ENCODE measurements at places on chromosomes 6 and 20.
A peak's percentile ranks its signal among the peaks of the same experiment; 100 is the strongest.

DNA sequence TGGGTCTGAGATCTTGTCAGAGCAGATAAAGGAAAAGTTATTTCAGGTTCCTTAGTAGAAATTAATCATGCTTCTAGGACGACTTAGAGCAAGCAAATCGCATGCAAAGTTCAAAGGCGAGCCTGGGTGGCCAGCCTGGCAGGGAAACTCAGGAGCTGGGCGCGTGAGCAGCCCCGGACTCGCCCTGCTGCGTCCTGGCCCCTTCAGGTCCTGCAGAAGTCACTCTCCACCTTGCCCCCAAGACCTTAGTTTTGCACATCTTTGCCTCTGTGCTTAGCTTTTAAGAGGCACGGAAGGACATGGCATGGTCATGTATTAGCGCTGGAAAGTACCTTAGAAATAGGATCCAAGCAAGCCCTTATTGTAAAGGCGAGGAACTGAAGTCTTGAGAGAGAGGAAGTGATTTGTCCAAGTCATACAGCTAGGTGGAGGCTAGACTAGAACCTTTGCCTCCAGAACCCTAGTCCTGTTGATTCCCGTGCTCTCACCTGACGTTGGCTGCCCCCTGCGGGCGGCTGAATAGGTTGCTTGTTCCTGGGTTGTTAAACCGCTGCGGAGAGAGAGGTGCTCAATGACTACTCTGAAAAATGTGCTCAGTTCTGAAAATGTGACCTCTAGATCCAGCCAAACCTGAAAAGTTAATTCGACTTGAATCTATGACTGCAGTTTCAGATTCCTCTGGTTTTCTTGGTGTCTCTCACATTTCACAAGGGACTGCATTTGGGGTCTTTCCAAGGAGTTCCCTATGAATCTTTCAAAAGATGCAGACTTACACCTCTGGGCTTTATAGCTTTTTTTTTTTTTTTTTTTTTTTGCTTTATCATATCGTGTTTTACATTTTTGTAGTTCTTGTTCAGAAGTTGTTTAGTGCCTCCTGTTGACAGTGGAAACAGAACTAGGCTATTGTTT, 2.7 kb downstream of the MYB start:
- DNase-seq, result peak; percentile 73

DNA sequence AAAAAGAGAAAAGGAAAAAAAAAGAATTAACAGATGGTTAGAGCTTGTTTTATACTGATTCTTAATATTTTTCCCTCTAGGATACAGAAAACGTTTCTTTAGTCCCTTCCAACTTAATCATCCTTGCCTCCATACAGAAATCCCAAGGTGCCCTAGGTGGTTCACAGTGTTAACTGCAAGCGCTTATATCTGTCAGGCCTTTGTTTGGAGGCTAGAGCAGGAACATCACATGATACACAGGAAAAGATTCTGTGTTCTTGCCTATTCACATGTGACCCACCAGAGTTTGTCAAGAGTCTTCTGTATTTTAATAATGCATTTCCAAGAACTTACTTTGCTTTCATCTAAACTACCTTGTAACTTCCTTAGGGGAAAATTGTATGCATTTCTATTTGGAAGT, 31.3 kb downstream of the ANKRD6 start:
- no peak for DNase-seq

DNA sequence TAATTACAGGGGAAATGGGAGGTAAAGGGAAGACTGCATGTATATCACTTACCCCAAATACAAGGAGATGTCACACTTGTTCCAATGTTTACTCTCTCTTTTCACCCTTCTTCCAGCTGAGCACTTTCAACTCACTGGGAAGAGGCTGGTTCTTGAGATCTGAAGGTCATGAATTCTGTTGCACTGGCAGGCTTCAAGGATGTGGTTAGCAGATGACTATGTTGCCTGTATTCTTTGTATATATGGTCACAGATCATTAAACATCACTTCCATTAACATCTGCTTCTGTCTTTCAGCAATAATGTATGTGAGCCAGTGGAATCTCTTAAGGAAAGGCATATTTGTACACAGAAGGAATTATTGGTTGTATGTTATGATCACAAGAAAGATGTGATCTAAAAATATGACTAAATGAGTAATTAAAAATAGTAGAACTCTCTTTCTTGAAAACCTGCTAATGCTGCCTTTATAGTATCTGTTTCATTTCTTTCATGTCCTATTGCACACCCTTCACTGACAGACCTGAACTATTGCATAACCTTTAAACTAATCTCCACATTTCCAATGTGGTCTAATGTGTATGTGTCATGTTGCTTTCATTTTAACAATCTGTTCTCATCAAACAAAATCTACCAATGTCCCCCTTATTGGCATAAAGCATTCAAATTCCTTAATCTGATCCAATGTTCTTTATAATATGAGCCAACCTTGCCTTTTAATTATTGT, 131.4 kb upstream of the EPHA7 start:
- DNase-seq, result no peak

GRCh38 chr6:137353346-137353745, 134.2 kb upstream of the IFNGR1 start:
- DNase-seq, result no peak

DNA sequence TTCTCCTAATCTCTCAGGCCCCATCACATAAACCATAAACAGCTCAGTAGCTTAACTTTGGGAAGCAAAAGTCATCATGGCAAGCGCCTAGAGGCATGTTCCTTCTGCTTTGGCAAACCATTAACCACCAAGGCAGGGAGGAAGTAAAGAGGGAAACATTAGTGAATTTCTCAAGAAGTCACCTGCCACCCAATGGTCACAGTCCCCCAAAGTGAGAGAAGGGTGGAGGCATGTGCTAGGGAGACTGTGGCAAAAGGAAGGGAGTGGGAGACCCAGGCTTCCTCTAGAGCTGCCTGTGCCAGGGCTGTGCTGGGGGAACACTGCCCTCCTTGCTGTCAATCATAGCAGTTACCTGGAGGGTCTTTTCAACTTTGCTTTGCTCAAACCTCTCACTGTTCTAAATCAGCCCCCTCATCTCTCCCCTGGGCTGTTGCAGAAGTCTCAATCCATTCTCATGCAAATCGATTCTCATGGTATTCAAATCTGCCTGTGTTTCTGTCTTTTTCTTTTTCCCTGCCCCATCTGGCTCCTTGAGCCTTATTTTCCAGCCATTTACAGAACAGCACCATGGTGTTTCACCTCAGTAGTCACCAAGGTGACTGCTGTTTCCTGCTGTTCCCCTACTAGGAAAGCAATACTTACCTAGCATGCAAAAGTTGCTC, 1.8 kb upstream of the RNF24 start:
- no peak for DNase-seq

DNA sequence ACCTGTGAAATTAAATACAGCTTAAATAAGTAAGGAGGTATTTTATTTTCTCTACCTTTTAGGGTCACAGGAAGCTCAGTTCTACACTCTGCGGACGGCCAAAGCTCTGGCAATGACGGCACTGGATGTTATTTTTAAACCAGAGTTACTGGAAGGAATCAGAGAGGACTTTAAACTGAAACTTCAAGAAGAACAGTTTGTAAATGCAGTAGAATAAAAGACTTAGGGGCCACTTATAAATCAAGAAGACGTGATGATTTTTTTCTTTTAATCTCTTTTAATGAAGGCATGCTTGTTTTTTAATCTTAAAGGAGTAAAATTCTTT, 16.2 kb downstream of the PM20D2 start:
- DNase-seq, result no peak

GRCh38 chr20:53365539-53366075, 228.0 kb downstream of the ZNF217 start:
- no peak for DNase-seq

DNA sequence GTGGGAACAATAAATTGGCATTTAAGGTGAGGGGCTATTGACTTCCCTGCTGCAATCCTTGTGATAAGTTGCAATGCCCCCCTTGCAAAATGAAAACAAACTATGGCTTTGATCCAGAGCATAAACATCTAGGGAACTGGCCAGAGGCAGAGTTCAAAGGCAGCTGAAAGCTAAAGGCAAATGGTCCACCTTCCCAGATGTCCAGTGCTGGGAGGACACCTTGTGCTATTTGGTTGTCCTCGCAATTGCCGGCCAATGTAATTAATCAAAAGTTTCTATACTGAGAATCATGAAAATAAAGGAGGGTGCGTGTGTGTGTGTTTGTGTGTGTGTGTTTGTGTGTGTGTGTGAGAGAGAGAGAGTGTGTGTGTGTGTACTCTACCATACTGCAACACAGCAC, 337.4 kb downstream of the CBLN4 start:
- DNase-seq, result no peak

DNA sequence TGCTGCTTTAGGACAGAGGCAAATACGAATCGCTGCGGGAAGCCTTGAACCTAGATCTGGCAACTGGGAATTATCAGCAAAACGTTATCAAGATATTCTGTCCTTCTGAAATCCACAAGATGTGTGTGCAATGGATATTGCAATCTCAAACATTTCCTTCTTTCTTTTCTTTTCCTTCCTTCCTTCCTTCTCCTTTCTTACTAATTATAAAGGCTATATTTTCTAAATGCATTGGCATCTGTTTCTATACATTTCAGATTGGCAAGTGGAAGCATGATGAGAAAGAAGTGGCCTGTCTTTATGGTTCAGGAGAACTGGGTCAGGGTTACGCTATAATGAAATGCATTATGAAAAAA, 2.0 kb downstream of the TAGAP start:
- DNase-seq, result no peak

- DNase-seq, result no peak
These were observed 25.1 kb downstream of the TULP4 start for GRCh38 chr6:158337332-158337731.

DNA sequence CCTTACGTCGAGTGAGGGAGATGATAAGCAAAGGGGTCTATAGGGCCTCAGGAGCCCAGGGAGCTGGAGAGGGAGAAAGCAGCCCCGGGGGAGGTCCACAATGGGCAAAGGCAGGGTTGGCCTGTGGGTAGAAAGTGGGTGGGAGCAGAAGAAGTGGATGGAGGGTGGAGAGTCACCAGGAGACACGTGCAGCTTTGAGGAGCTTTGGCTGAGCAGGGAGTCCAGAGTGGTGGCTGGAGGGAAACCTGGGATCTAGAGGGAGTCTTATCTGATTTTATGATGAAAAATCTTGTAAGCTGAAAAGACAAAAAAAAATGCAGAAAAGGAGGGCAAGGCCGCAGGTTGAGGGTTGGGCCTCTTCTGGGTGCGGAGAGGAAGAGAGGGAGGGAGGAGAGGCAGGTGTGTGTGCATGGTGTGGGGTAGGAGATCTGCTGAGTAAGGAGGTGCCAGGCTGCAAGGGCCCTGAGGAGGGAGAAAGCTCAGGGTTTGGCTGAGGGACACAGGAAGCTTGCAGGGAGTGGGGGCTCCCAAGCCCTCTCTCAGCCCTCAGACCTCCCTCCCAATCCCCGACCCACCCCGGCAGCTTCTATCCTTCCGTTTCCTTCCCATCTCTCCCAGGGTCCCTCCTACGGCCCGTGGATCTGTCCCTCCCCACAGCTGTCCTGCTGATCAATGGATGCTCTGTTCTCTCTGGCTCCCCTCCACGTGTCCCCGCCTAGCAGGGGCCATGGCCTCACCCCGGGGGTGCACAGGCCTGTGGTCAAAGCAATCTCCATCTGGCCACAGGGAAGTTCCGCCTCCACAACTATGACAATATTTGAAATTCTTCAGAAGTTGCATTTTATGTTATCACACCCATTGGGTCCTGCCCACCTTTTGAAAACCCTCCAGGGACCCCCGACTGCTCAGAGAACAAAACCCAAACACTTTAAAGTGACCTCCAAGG, 17.1 kb upstream of the BPI start:
- no peak for DNase-seq

GRCh38 chr6:37115236-37115895, 54.6 kb upstream of the PIM1 start:
- DNase-seq, result no peak

DNA sequence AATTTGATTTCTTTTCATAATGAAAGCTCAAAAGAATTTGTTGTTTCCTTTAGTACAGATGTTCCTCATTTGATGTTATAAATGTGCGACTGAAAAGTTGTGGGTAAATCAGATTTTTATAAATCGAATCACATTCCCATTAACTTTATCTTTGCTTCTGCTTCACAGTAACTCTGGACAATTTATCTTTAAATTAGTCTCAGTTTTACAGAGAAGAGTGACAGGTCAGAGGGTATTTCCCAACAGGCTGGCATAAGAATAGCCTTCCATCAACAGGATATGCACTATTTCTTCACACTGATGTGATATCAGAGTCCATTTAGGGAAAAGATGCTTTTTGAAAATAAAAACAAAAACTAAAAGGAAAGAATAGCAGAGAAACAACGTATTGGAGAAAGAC, 286.9 kb downstream of the FRK start:
- no peak for DNase-seq

- no peak for DNase-seq
These were observed 32.6 kb downstream of the SIM1 start for GRCh38 chr6:100432136-100432535.

DNA sequence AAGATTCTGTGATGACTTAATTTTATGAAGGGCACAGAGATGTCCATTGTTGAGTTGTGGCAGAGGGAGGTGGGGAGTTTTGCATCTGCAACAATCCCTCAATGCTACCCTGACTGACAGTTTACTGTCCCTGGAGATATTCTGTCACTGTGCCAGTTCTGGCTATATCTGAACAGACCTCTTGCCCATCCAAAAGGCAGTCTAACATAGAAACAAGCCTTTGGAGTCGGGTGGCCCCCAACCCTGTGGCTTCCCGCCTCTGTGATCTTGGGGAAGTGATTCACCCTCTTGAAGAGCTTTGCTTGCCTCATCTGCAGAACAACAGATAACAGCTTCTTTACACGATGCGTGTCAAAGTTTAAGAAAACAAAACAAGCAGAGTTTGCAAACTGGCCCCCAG, 3.8 kb upstream of the E2F1 start:
- DNase-seq, result no peak

- no peak for DNase-seq
These were observed 61.5 kb upstream of the TMEM181 start for GRCh38 chr6:158498362-158498761.

DNA sequence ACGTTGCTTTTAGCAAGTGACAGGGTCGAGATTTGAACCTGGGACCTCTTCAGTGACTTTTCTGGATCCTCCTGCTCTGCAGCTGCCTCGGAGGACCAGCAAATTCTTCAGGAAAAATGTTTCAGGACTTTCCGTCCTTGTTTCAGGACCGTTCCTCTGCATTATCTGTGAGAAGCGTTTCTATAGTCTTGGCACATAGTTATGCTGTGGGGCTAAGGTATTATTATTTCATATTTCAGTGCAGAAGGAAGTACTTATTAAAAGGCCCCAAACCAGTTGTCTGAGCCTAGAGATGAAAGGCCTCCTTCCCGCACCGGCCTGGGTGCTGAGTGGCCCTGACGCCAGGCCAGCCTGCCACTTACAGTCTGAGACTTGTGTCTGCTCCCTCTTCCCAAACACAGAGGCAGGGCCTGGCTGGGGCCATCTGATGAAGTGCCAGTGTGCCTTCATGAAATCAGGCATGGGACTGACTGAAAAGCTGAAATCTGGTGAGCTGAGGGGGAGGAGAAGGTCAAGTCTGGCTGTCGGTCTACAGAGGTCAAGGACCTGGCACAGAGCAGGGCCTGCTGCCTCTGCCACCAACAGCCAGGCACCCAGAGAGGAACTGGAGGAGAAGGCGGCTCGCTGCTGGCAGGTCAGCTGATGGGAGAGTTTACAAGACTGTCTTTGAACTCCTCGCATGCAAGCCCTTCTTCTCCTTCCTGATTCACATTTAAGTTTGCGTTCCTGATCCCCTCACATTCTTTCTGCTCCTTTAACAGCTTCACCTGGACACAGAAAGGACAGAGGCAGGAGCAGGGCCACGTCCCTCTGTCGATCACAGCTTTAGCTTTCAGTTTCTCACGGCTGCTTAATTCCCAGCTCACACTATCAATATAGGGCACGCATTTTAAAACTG, 8.9 kb upstream of the QKI start:
- peak; percentile 15 for DNase-seq
